ENCODE measurements at places on chromosomes 3 and 15.

DNA sequence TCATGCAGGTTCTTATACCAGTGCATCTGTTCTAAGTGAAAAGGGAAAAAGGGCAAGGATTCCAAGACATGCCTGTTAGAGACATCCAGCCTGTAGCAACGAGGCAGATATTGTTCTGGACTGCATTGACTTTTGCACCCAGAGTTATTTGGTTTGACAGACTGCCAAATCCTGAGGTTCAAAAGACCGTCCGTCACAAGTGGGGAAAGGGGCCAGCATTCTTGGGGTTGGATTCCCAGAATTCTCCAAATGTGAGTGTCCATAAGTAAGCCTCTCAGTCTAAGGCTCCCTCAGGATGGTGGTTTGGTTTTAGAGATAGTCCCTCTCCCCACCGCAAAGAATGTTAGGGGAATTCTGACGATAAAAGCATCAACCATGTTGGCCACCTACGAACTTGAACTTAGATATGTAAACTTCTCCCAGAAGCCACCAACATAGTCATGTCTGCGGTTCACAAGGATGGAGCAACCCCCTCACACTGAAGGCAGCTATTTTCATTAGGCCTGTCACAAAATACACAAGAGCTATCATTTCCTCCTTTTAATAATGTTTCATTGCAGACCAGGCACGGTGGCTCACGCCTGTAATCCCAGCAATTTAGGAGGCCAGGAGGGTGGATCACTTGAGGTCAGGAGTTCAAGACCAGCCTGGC is 13.6 kb upstream of the LACTB start:
- no peak for DNase-seq

GRCh38 chr3:53069422-53070068 is 23.7 kb upstream of the SFMBT1 start:
- no peak for DNase-seq

DNA sequence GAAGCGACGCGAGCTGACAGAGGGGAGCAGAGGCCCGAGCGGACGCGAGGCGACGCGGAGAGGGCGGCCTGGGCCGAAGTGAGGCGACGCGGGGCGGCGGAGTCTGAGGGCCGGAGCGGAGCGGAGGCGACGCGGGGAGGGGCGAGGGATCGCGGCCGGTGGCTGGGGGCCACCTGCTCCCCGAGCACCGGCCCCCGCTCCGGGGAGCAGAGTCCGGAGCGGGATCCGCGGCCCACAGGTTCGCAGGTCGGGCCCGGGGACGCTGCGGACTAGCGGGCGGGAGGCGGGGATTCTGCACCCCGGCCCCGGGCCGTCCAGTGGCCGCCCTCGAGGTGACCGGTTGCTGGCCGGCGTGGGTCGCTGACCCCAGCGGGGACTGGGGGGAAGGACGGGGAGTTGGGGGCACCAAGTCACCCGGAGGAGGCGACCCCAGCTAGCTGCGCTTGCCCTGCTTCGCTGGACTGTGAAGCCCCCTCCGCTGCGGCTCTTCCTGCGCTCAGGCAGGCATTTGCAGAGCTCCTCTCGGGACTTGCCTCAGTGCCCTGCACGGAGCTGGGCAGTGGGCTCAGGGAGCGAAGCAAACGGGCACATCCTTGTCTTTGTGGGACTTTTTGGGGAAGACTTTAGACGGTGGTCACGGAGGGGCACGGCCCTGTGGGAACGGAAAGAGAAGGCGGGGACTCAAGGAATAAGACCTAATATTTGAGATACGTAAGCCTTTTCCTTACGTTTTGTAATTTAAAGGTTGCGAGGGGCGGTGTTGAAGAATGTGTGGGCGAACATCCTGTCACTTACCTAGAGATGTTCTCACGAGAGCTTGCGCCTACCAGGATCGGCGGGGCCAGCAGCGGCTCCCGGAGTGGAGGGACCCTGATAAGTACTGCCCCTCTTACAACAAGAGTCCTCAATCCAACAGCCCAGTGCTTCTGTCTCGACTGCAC is 566 bp downstream of the HMCES start:
- DNase-seq = peak; percentile 10

GRCh38 chr3:53287131-53287629 is 31.4 kb upstream of the TKT start:
- DNase-seq = no peak

DNA sequence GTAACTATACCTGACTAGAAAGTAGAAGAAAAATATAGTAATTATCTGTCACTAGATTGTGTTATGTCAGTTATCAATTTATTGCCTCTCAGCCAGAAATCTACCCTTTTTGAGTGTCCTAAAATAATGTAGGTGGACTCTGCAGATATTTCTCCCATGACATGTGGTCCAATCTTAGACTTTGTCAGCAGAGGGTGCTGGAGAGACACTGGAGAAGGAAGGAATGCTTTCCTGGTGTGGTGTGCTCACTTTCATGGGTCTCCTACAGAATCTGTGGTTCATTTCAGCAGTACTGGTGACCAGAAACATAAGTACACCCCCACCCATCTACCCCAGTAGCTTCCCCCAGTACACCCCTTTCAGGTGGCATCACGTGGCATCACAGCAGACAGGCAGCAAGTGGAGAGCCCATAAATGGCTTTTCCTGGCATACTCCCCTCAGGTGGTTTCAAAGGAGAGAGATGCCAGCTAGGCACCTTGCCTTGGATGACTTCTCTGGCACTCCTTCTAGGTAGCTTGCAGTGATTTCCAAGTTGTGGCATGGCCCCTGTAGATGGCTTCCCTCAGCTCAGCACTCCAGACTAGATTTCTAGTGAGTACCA is 114.7 kb downstream of the GADL1 start:
- DNase-seq = no peak

GRCh38 chr3:117355566-117355965 is 646.0 kb downstream of the TUSC7 start:
- DNase-seq = no peak

- no peak for DNase-seq
Measured at GRCh38 chr15:51267703-51268083, 70.7 kb downstream of the CYP19A1 start.

GRCh38 chr3:71130471-71131374 is 452.8 kb downstream of the FOXP1 start:
- DNase-seq = peak; percentile 55

DNA sequence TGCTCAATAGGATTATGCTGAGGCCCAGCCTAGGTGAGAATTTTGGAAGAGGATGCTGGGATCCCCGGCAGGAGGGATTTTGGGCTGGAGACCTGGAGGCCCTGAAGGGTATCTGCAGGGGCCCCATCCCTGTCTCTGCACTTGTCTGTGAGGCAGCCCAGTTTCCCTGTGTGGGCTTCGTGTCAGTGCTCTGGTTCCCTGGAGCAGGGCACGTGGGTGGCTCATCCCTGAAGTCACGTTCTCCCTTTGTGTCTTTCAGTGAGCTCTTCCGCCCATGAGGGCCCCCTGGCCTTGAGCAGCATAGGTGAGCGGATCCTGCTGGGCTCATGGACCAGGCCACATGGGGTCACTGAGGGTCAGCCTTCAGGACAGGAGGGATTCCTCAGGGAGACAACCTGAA is 217.9 kb downstream of the SNRPN start:
- DNase-seq = no peak

GRCh38 chr3:113153499-113154107 is 57.8 kb upstream of the BOC start:
- no peak for DNase-seq

DNA sequence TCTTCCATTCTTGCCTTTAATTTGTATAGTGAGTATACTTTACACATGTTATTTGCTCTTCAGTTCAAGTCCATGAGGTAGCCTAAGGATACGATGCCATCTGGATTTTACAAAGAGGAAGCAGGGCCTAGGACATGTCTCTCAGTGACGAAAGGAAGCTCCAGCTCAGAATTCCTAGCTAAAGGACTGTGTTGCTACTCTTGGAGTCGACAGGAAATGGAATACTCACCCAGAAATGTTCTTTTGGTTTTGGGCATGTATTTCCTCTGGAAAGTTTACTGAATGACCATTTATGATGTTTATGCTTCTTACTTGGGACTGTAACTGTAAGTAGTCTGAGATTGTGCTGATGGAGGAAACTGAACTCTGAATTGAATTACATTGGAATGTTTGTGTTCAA is 12.5 kb downstream of the OXNAD1 start:
- no peak for DNase-seq

DNA sequence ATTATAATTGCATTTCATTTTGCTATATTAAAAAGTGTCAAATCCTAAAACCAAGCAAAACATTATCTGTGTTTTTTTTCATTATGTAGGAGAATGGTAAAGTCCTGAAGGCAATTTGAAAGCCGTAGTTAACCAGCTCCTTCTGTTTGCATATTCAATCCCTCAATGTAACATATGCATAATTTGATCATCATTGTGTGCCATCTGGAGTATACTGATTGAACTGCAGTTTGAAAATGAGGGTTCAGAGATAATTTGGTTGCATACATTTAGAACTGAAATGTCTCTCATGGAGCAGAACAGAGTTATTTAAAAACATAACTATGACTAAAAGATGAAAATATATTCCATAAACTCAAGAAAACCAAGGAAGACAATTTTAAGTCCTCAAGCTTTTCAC is 518.6 kb downstream of the GBE1 start:
- no peak for DNase-seq

- DNase-seq = no peak
Measured at GRCh38 chr15:99426431-99427105, 139.2 kb upstream of the MEF2A start.

- peak; percentile 74 for DNase-seq
Measured at GRCh38 chr15:40593588-40594428, at the start of gene KNL1. Gene KNL1 (plus strand): TSS chr15:40594249. CDS start chr15:40602932, 8,683 bp downstream.

DNA sequence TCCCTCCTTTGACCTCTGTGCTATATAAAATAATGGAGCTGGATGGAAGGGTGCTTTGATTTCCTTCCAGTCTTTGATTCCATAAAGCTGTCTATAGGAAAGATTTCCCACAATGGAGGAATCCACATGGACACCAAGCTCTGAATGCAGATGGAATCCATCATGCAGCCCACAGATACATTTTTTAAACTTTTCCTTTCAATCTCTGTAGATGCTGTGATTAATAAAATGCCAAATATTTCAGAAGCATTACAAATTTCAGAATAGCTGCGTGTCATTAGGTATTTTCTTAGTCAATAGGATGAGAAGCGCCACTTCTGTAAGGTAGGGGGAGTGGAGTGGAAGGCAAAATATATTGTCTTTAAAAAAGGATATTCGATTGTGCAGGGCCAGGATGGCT is 489.0 kb downstream of the NTRK3 start:
- no peak for DNase-seq

DNA sequence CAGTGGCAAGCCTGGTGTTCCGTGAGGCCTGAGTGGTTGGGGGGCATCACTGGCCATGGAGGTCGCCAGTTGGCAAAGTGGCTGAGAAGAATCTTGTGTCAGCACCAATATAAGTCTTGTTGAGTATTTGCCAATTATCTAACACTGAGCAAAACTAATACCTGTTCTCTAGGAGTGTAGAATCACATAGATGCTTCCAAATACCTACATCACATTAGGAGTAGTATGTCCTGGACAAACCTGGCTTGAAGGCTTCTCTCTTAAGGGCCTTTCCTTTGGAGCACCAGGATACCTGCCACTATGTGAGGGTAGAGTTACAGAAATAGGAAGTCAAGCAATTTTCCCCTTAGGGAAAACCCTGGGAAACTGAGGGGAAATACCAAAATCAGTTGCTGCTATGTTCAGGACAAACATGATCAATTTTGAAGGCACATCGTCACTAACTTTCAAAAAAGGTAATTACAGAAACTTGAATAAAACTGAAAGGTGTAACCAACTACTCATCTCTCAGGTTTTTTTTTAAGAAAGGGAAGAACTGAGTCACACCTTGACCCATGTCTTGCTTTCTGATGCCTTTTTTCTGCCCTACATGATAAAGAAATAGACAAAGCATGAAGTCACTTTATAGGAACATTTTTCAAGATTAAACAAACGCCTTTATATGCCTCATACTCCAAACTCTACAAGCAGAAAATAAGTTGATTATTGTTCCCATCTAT is 100.4 kb downstream of the IMPG2 start:
- DNase-seq = no peak

- no peak for DNase-seq
Measured at GRCh38 chr15:70195171-70195570, 97.5 kb upstream of the TLE3 start.

DNA sequence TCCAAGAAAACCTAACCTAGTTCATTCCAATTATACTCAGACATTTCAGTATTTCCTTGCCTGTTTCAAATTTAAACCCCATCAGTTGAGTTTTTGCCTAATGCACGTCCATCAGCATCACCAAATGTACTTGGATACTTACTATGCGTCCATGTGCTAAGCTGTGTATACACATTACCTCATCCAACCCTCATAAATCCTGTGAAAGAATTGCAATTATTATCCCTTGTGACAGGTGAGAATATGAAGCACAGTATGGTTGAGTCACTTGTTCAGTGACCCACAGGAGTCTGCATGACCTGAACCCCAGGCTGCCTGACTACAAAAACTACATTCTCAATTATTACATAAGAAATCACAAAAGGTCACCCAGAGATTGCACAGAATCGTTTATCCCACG is 2.5 kb downstream of the OR5K2 start:
- no peak for DNase-seq

- DNase-seq = no peak
Measured at GRCh38 chr3:72614394-72615074, 233.7 kb downstream of the SHQ1 start.

- no peak for DNase-seq
Measured at GRCh38 chr3:48015431-48016180, 610 bp downstream of the MAP4 start.

- DNase-seq = no peak
Measured at GRCh38 chr3:50318615-50319014, 3.9 kb downstream of the HYAL2 start.

- no peak for DNase-seq
Measured at GRCh38 chr3:76728426-76728825, 311.5 kb upstream of the ROBO2 start.

GRCh38 chr3:113084777-113085176 is 94.0 kb downstream of the GTPBP8 start:
- no peak for DNase-seq

DNA sequence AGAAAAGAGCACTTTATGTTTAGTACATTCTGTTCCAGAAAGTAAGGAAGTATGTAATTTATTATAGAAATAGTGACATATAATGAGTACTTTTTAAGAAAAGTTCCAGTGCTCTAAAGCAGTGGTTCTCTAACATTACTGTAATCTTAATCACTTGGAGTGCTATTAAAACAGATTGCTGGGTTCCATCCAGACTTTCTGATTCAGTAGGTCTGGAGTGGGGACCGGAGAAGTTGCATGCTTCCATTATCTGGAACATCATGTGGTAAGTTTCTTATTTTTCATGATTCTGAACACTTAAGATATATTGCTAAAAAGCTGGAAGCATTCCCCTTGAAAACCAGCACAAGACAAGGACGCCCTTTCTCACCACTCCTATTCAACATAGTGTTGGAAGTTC is 47.5 kb upstream of the ARL14 start:
- DNase-seq = no peak

- no peak for DNase-seq
Measured at GRCh38 chr15:38554354-38554753, 10.3 kb downstream of the RASGRP1 start.

Measured in activated T-helper 1 cell treated with Interleukin-2 at 50 U/mL for 16 hours (primary cell).